ENCODE measurements at places on chromosomes 11 and 22. TPM values are rescaled to one million over a fixed set of nuclear protein-coding genes. Genes with fewer than 3 reads are reported as not detected.

The KRTAP5-8 gene
- not detected for total RNA-seq

The RAB39A gene
- total RNA-seq, result not detected

The MS4A15 gene
- total RNA-seq, result not detected

The RAC2 gene
- 122 TPM for total RNA-seq

The FDXACB1 gene
- 3.3 TPM for total RNA-seq

The OR52R1 gene
- not detected for total RNA-seq

The OR10S1 gene
- not detected for total RNA-seq
